ENCODE measurements at places on chromosomes 5 and 9.

DNA sequence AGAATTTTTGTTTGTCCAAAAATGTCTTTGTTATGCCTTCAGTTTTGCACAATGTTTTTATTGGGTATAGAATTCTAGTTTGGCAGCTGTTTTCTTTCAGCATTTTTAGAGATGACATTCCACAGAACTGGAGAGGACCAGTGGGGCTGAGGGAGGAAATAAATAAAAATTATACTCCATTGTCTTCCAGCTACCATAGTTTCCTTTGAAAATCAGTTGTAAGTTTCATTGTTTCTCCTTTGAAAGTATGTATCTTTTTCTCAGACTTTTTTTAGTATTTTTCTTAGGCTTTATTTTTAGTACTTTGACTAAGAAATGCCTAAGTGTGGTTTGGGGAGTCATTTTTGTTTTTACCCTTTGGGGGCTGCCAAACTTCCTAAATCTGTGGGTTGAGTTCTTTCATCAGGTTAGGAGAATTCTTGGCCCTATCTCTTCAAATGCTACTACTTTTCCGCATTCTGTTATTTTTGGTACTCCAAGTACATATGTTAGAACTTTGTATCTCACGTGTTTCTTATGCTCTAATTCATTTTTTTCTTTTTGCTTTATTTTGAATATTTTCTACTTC lies 15.2 kb upstream of the FBLL1 start:
- no peak for DNase-seq

DNA sequence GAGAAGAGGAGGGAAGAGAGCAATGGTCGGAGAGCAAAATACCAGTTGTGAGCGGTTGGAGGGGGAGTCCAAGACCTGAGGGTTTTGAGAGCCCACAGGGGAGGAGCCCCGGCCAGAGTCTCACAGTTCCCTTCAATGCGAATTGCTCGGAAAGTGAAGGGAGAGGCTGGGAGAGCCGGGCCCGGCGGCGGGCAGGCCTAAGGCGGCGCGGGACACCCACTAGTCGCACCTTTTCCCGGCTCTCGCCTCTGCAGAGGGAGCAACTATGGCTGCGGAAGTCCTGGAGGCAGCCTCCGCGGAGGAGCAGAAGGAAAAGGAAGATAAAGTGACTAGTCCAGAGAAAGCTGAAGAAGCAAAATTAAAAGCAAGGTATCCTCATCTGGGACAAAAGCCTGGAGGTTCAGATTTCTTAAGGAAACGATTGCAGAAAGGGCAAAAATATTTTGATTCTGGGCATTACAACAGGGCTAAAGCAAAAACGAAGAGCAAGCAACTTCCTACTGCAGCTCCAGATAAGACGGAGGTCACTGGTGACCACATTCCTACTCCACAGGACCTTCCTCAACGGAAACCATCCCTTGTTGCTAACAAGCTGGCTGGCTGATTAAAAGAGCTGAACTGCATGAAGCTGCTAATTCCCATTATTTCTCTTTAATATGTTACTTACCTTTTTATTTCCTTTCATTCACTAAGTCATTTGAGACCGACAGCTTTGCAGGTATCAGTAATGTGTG lies 6.5 kb upstream of the BTNL3 start:
- no peak for DNase-seq

GRCh38 chr5:167916706-167917105 lies 374.7 kb upstream of the WWC1 start:
- no peak for DNase-seq

DNA sequence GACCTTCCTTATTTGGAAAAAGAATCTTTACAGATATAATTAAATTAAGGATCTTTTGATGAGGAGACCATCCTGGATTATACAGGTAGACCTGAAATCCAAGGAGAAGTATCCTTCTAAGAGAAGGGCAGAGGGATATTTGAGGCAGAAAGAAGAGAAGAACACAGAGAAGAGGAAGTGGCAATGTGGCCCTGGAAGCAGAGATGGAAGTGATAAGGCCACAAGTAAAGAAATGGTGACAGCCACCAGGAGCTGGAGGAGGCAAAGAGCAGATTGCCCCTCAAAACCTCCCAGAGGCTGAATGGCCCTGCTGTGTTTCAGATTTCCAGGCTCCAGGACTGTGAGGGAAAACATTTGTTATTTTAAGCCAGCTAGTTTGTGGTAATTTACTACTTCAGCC lies 93.0 kb upstream of the ANKRD55 start:
- no peak for DNase-seq

DNA sequence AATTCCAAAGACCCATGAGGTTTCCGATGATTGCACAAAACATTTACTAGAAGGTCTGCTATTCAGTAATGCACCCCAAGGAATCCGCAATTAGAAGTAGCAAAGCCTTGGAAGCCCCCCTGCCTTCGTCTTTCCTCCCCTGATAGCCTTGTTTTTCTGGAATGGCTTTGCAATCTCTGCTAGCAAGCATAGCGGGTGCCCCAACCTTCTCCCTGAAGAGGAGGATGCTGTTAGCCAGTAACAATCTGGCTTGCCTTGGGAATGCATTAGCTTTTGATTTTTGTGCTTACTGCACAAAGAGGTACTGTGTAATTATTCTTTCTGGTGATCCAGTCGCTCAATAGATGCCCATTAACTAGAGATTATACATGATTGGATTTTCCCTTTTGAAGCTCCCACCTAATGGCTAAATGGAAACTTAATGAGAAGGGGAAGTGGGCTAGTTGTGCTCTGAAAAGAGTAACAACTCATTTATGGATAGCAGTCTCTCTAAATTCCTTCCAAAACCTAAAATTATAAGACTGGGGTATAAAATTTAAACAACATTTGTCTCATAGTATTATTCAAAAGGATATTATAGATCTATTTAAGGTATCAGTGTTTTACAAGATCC lies 91.6 kb downstream of the FBXW11 start:
- DNase-seq: no peak

GRCh38 chr5:63050916-63051315 lies 472.3 kb downstream of the LRRC70 start:
- no peak for DNase-seq

DNA sequence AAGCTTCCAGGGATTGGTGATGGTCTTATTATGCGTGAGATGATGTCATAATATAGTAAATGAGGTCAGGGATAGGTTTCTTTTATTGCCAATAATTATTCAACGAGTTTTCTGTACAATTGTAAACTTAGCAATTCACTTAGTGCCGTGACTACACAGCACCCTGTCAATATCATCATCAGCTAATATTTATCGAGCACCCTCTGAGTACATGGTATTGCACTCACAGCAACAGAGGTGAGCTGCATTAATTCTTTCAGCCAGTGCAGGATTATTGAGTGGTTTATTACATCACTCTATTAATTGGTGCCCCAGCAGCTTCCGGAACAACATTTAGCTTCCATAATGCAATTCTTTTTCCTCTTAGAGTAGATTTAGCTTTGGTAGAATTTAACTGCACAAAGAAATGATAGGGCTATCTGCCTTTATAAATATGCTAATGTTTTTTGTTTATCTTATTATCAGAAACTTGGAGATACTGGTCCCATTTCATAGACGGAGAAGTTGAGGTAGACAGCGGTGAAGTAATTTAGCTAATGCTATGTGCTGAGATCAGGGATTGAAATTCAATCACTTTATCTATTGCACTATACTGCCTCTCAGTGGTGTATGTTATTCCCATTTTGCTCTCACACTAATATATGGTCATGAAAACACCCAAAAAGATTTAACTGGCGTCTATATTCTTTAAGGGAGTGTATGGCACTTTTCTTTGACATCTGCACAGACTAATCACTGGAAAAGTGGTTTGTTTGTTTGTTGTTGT lies 726.1 kb upstream of the WWC1 start:
- DNase-seq: no peak

- DNase-seq: no peak
Measured at GRCh38 chr5:143860211-143860610, 48.2 kb downstream of the HMHB1 start.

GRCh38 chr5:1187950-1188334 lies 13.5 kb upstream of the SLC6A19 start:
- DNase-seq: no peak

- no peak for DNase-seq
Measured at GRCh38 chr9:116451500-116452115, 235.5 kb upstream of the TRIM32 start.

DNA sequence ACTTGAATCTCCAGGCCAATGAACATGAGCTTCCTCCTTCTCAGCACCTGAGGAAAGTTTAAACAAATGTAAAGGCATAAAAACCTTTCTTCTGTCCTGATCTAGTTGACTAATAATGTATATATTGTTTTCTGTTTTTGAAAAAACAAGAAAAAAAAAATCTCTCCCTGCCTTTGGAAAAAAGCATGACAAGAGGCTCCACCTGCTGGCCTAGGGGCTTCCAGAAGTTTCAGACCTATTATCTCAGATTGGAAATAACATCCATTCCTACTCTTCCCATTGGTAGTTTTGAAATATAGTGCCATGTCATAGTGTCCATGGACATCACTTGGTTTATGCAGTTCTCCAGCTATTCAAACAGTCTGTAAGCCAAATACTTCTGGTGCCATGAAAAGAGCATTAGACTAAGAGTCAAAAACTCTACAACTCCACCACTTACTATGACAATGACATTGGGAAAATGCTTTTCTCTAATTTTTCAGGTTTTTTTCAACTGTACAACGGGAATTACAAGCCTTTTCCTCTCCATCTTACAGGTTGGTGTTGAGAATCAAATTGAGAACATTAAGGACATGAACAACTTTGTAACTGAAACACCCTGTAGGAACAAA lies 409.6 kb upstream of the MPDZ start:
- no peak for DNase-seq

DNA sequence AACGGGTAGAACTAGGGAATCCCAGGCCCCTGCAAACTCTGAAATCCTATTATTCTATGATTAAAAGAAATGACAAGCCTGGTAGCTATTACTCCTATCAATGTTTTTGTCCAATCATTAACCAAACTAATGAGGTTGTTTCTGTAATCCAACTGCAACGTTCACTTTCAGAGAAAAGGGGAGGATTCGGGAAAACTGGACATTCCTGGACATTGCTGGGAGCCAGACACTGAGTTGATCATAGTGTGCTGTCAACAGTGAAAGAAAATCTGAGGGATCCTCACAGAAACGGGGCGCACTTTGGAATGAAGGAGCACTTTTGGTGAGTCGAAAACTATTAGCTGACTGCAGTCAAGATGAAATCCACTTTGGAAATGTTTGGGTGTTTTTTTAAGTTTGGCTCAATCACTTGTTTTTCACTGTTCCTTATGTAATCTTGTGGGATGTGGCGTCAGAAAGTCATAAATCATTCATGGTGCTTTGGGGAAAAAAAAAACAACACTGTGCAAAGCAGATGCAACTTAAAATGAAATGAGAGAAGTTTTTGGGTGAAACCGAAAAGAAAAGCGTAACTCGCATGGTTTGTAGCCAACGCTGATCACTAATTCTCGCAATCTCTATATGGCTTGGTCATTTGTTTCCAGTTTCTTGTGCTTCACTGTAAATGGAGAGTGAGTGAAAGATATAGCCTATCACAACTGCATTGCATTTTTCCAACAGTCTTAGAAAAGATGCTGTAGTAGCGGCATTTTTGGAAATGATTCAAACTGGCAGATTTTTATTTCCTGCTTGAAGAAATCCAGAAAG lies 51.2 kb upstream of the ADRA1B start:
- no peak for DNase-seq

DNA sequence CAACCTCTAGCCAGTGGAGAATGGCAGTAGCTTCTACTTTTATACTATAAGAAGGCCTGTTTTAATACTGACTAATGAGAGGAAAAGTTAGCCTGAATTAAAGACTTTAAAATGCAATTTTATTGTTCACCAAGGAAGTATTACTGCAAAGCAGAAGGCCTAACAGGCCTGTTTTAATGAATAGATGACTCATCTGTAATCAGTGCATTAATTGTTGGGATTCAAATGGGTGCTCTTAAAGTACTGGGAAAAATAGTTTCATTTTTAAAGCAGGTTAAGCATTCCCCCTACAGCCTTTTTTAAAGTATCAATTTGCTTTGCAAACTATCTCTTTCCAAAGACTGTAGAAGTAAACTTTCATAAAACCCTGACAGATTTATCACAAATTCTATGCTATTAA lies 147.7 kb downstream of the SIL1 start:
- no peak for DNase-seq

- DNase-seq: no peak
Measured at GRCh38 chr5:16837305-16837704, 98.8 kb downstream of the MYO10 start.

DNA sequence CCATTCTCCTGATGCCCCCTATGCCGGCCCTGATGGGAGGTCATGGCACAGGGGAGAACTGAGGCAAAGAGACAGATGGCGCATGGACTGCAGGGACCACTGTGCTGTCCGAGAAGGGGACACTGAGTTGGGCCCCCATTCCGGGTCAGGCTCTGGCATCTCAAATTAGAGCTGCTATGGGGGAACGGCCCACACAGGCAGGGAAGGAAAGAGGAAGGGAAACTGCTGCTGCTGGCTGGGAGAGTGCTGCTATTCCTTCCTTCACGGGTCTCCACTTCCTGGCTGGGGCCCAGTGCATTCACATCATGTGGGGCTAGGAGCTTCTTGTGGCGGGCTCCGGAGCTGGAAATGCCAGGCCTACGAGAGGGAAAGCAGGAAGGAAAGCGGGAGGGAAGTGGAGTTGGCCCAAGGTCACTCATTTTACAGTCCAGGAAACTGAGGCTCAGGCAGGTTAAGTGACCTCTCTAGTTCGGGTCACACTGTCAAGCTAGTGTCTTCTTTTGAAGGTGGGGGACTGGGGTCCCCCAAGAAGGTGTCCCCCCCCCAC lies 1.3 kb upstream of the CARD19 start:
- DNase-seq: no peak

DNA sequence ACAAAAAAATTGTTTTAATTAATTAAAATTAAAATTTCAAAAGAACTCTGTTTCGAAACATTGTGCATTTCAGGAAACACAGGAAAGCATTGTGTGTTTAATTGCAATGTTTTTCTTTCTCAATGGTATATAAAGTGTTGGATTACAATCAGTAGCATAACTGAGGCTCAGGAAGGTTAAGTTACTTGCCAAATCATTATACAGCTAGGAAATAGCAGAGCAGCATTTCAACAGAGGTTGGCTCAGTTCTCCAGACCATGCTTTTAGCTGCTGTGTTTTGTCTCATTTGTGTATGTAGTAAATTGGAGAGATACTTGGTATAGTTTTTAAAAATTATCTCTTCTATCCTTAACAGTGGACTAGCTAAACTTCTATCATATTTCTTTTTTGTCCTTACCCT lies 30.0 kb upstream of the CAMLG start:
- DNase-seq: no peak

- DNase-seq: peak; percentile 53
Measured at GRCh38 chr5:95900383-95900958, 61.2 kb downstream of the ELL2 start.

Data from skeletal muscle cell (primary cell).